ENCODE measurements at places on chromosomes 12 and 14.
A peak's percentile ranks its signal among the peaks of the same experiment; 100 is the strongest.

DNA sequence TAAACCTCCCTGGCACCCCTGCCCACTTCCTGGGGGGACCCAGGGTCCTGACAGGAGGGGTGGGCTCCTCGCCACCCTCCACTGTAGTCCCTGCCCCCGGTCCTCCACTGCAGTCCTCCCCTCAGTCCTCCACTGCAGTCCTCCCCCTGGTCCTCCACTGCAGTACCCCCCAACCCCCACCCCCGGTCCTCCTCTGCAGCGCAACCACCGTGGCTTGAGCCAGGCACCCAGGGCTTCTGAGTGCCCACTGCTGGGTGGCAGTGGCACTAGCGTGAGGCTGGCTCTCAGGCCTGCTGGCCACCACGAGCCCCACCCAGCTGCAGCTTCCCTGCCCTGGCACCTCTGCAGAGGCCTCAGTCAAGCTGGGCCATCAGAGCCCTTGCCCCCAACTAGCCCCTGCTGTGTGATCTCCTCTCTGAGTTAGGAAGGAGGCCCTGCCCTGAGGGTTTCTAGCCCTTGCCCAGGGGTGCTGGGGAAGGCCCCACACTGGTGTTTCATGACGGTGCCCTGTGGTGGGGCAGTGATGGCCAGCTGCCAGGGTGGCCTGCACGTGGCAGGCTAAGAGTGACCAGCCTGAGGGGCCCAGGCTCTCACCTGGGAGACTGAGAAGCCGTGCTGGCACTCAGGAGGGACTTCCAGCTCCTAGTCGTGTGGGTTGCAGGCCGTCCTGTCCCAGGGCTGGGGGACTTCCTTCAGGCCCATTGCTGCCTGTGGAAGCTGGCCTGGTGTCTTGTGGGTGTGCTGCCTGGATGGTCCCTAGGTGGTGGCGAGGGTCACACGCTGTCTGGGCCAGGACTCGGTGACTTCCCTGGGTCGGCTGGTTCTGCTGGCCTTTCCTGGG is 9.7 kb downstream of the CEP170B start:
- DNase-seq, result no peak

DNA sequence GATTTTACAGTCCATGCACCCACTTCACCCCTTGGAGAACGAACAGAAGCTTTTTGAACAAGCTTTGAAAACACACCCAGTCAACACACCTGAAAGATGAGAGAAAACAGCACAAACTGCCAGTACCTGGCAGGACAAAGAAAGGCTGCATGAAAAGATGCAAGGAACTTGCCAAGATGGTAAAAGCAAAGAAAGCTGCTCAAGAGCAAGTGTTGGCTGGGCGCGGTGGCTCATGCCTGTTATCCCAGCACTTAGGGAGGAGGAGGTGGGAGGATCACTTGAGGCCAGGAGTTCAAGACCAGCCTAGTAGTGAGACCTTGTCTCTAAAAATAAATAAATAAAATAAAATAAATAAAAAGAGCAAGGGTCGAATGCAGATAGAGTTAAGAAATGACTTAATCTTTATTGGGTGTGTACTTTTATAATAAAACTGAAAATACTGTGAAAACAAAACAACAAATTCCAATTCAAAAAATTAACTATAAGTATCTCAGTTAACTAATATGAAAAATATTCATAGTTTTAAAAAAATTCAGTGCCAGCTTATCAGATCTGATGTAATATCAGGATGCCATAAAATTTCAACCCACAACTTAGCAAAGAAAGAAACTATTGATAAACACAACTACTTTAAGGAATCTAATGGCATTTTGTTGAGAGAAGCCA is 59.2 kb downstream of the HECTD4 start:
- no peak for DNase-seq

DNA sequence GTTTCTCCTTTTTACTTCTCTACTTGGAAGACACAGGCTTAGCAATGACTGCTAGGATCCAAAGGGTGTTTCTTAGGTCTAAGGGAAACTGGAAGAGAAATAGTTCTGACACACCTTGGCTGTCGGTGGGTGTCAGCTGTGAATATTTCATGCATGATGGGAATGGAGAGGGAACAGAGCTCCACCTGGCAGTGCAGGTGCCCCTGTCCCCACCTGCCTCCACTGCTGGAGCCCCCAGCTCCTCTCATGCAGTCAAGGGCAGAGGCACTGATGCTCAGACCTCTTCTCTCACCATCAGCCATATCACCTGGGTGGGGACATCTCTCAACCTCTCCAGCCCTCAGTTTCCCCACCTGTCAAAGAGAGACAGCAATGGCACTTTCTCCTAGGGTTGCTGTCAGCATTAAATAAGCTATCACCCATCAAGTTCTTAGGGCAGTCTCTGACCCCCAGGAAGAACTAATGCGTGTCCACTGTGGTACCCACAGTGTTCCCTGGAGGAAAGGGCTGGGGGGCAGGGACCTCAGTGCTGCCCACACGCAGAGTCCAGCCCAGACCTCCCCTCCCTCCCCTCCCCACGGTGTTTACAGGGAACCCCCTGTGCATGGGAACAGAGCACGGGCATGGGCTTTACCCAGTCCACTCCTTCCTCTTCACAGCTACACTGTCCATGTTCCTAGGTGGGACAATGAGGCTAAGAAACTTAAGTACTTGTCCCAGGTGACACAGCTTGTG is 69.1 kb downstream of the C14orf132 start:
- DNase-seq, result no peak

DNA sequence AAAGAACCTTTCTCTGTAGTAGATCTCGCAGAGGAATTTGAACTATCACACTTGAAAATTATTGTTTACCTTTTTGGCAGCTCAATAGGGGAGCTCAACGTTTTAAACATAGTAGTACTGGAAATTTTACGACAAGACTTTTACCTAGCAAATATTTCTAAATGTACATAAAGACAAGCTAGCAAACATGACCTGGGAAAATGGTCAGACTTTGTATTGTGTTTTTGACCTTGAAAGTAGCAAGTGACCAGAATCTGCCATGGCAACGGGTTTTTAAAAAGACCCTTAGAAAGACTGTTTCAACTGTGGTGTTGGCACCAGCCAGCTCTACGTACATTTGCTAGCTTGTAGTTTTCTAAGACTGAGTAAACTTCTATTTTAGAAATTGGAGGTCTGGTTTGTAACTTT is 20.2 kb upstream of the A2M start:
- no peak for DNase-seq

- DNase-seq, result no peak
Measured at GRCh38 chr14:95855606-95856005, 21.0 kb upstream of the TUNAR start.

DNA sequence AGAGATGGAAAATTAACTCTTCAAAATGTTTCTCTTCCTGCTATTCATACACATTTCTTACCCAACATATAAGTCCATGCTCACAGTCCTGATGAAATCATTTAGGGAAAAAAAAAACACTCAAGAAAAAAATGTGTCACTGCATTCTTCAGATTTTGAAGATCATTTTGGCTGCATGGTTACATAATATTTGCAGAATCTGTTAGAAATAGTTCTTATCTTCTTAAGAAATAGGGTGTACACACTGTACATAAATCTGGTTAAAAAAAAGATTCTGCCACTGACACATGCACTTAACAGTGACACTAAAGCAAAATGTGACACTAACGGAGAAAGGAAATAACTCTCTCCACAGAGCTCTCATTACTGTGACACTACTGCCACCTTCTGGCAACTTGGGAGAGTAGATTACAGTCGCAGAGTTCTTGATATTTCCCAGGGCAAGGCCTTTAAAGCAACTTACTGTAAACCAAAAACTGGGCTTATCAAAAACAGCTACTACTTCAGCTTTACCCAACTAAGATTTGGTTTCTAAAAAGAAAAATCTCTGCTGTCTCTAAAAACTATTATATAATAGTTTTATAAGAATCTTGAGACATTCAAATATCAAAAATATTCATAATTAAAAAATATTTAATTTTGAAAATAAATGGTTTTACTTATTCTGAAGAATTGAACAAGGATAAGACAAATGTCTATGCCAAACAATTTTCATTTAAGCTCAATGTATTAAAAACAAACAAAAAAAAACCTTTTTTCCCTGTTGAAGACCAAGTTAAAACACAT is 65.0 kb downstream of the SETD3 start:
- DNase-seq, result peak; percentile 89

- DNase-seq, result no peak
Measured at GRCh38 chr12:92110083-92110640, 35.5 kb downstream of the BTG1 start.

DNA sequence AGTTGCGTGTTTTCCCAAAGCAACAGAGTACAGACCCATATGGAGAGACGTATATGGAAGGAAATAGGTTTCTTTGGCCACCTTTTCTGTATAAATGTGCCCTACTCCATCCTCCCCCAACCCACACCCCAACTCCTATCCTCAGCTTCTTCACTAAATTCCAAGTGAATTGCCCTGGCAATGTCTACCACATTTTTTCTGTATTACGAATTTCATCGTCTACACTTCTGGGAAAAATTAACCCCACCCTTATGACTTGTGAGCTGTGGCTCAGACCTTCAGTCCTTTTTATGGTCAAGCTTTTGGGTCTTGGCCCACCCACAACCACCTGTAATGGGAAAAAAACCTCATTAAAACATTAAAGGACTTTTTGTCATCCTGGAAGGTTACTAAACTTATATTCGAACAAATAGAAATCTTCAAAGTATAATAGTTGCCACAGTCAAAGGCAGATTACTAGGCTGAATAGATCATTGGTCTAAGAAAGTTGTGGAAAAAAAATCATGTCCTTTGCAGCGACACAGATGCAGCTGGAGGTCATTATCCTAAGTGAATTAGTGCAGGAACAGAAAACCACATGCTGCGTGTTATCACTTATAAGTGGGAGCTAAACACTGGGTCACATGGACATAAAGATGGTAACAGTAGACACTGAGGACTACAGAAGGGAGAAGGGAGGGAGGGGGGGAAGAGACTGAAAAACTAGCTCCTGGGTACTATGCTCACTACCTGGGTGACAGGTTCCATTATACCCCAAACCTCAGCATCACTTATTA is 15.7 kb upstream of the NFKBIA start:
- DNase-seq, result no peak

GRCh38 chr14:90733139-90733808 is 83.0 kb downstream of the TTC7B start:
- no peak for DNase-seq

DNA sequence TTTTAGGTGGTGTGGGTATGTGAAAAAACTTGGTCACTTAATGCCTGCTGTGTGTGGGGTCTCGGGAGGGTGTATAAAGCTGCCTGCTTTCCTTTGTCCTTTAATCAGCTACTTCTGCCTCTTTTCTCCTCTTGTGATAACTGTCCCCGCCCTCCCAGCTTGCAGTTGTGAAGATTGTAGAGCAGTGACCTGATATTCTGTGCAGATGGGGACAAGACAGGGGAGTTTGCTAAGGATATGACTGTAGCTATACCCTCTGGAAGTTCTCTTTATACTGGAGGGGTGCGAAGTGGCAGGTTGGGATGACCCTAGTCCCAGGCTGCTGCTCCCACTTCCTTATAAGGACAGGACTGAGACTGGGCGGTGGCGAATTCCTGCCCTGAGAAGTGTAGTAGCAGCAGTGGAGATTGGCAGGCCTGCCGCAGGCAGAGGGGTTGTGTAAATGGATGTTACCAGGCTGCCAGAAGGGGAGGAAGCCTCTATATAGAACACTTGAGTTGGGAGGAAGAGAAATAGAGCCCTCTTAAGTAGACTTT is 835 bp downstream of the MYL6 start:
- DNase-seq, result peak; percentile 72

- peak; percentile 97 for DNase-seq
Measured at GRCh38 chr14:68589447-68590200, 203.2 kb downstream of the ZFP36L1 start.

GRCh38 chr12:98238515-98239130 is 276.8 kb upstream of the TMPO start:
- DNase-seq, result peak; percentile 37

- DNase-seq, result no peak
Measured at GRCh38 chr12:6233121-6233971, 33.1 kb downstream of the CD9 start.

DNA sequence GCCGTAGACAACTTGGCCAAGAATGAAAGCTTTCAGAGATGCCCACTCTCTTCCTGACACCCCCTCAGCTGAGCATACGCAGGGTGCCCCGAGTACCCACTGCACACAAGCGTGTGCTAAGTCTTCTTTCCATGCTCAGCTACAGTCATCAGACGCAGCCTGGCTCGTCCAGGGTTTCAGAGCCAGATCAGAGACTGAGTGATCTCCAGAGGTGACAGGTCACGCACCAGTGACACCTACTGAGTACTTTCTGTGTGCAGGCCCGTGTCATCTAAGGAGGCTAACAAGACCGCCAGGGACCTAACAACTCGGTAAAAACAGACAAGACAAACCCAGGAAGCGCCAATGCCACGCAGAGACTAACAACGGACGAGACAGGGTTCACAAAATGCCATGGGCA is 25.1 kb downstream of the STX2 start:
- DNase-seq, result no peak

GRCh38 chr12:70314145-70314544 is 51.9 kb upstream of the KCNMB4 start:
- DNase-seq, result no peak

GRCh38 chr12:29241821-29242591 is 92.9 kb downstream of the FAR2 start:
- DNase-seq, result peak; percentile 94

DNA sequence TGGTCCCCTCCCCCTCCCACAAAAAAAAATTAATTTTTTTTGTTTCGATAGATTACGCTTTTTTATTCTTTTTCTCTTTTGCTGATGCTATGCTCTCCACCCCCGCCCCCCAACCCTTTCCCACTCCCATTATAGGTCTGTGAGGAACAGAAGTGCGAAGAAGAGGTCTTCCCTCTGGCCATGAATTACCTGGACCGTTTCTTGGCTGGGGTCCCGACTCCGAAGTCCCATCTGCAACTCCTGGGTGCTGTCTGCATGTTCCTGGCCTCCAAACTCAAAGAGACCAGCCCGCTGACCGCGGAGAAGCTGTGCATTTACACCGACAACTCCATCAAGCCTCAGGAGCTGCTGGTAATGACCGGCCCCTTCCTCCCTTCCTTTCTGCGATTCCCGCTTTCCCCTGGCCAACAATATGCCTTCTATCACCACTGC is 2.3 kb downstream of the CCND2 start:
- DNase-seq, result no peak

- no peak for DNase-seq
Measured at GRCh38 chr14:102097441-102098135, 10.7 kb upstream of the HSP90AA1 start.

DNA sequence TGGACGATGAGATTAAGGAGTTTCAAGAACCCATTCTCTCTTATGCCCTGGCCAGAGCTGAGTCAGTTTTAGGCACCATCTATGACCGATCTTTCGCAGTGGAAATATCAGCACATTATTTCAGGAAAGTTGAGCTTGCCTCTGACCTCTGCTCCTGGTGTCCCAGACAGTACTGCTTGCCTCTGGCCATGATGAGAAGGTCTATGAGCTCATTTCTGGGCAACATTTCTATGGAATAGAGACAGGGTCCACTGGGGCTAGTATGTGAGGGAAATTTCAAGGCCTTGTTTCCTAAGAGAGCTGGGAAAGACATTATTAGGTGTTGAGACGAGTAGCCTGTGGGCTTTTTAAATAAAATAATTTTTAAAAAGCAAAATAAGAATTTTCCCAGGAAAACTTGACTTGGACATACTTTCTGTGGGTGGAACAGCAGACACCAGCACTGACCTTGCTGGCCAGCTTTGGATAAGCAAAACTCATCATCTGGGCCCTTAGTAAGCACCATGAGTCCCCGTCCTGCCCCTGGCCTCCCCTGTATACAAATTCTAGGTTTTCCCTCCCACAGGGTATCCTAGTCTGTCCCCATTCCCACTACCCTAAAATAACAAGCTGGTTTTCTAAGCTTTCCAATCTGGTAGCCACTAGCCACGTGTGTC is 43.4 kb downstream of the DIO2 start:
- DNase-seq, result no peak

All from mesenchymal stem cell (in vitro differentiated cells and primary cell).